ENCODE measurements at places on chromosomes 13 and 19.
A peak's percentile ranks its signal among the peaks of the same experiment; 100 is the strongest.

DNA sequence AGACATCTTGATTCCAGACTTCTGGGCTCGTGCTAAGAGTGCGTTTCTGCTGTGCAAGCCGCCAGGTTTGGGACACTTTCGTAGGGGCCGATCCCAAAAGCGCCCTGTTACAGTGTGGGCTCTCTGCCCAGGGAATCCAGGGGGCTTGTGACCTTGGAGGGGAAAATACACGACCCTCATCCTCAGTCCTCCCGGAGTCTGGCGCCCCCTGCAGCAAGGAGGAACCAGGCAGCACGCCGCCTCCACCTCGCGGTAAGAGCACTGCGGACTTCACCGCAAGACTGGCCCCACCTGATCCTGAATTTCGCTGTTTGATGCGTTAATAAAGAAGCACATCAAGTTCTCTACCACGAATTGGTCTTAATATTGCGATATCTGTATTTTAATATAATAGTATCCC is 5.2 kb downstream of the POLRMT start:
- no peak for DNase-seq

DNA sequence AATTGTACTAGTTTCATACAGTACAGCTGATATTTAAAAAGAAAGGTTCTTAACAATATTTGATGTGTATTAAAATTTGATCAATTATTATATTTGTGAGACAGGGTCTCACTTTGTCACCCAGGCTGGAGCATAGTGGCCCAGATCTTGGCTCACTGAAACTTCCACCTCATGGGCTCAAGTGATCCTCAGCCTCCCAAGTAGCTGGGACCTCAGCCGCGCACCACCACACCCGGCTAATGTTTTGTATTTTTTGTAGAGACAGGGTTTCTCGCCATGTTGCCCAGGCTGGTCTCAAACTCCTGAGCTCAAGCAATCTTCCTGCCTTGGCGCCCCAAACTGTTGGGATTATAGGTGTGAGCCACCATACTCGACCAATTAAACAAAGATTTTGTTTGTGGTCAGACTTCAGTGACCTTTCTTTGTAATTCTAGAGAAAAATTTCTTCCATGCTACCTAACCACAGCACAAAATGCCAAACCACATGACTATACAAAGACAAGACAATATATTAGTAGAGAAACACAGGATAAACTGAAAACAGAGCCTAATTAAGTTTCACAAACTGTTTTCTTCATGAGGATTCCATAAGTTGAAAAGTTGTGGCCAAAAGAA is 59.6 kb downstream of the RBM26 start:
- no peak for DNase-seq

DNA sequence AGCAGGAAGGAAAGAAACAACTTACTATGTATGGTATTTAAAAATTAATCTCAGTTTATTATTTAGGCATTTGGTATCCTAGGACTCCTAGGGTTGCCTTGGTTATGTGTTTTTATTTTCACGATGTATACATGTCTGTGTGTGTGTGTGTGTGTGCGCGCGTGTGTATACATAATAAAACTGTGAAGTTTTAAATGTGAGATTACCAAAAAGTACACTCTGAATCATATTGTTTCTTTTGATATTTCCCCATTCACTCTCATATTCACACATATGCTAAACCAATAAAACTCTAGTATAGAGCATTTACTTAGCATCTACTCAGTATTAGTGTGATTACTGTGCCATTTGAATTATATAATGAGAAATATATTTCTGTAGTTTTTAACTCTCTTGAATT is 30.8 kb upstream of the NDFIP2 start:
- peak; percentile 52 for DNase-seq

DNA sequence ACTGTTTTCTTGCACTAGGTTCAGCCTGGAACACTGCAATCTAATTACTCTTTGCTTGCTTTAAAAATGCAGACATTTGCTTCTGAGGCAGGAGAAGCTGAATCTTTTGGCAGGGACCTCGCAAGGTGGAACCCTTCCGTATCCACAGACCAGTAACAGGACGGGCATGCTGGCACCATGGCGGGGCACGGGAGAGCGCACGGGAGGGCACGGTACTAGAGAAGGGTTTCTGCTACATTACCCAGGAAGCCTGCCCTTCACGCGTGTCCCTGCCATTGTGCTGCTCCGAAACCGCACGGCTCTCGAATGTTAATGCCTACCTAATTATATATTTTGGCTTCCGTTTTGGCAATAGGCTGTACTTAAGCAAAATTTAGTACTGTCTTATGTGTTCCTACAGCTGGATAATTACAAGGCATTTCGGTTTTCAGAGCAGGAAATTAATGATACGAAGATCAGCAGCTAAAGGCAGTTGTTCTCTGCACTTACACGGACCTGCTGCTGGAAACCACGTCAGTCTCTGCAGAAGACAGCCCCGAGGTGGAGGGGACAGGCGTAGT is 430.4 kb downstream of the IRS2 start:
- DNase-seq, result no peak

- peak; percentile 64 for DNase-seq
These were observed 65.4 kb downstream of the GNG7 start for GRCh38 chr19:2636897-2637683.

- no peak for DNase-seq
These were observed 332.2 kb downstream of the TEX29 start for GRCh38 chr13:111652676-111653075.

GRCh38 chr19:4379383-4380253 is 20.7 kb downstream of the SH3GL1 start:
- DNase-seq, result no peak

GRCh38 chr19:5253406-5254110 is 87.1 kb downstream of the PTPRS start:
- no peak for DNase-seq

- no peak for DNase-seq
These were observed 9.4 kb downstream of the C3 start for GRCh38 chr19:6711078-6711361.

DNA sequence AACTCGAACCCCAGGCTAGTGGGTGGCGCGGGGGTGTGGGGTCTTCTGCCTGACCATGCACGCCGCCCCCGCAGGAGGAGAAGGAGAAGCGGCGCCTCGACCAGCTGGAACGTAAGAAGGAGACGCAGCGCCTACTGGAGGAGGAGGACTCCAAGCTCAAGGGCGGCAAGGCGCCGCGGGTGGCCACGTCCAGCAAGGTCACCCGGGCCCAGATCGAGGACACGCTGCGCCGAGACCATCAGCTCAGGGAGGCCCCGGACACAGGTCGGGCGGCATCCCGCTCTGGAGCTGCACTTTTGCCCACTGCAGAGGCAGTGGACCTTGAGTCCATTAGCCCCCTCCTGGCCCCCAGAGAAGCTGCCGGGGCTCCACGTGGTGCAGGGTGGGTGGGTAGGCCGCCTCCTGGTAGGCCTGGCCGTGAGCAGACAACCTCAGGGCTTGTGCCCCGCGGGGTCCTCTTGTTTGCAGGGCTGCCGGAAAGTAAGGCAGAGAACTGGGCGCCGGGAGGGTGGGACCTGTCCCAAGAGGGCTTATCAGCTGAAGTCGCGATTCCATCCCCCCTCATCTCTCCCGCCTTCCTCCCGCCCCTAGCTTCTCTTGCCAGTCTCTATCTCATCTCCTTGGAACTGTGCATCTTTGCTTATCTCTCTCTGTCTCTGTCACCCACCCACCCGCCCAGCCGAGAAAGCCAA is 9.9 kb downstream of the CCDC124 start:
- no peak for DNase-seq

GRCh38 chr19:3821156-3821555 is 35.0 kb upstream of the MATK start:
- no peak for DNase-seq

GRCh38 chr19:3479834-3480215 is 500 bp downstream of the SMIM24 start:
- DNase-seq, result no peak

DNA sequence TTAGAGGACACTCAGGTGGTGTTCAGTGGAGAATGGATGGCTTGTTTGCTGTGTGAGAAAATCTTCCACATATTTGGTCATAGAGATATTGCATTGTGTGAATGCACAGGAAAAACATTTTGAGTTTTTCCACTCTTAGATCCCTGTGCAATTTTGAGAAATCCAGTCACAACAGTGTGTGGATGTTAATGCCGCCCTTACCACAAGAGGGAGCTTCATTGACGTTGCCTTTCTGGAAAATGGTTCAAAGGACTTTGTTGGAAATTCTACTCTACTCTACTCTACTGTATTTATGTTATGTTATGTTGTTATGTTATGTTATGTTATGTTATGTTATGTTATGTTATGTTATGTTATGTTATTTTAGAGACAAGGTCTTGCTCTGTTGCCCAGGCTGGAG is 13.4 kb downstream of the ZNF20 start:
- no peak for DNase-seq

GRCh38 chr13:106464076-106464475 is 71.4 kb downstream of the EFNB2 start:
- no peak for DNase-seq

DNA sequence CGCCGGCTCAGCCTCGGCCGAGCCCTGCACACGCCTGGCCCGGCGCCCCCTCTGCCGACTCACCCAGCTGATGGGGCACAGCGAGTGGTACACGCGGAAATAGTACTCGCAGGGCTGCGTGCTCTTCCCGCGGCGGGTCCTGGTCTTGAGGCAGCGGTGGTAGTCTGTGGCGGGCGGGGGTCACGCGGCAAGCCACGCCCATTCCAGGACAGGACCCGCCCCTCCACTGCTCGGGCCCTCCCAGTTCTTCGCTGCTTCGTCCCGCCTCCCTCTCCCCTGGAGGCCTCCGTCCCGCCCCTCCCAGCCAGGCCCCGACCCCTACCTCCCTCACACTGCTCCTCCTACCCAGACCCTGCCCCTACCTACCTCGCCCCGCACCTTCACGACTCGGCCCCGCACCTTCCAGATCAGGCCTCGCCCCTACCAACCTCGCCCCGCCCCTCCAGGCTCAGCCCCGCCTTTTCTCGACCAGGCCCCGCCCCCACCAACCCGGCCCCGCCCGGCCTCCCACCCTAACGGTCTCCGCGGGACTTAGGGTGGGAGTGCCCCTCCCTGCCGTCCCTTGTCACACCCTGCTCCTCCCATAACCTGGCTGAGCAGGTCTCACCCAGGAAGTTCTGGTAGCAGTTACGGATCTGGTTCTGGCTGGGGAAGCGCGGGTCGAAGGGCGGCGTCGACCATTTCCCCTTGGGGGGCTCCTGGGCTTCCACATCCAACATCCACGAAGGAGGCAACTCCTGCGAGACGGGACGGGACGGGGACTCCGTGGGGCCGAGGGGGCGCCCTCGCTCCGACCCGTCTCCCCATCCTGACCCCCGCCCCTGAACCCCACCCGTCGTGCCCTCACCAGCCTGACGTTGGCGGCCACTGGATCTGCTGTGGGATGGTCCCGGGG is 469 bp downstream of the COX6B2 start:
- no peak for DNase-seq

DNA sequence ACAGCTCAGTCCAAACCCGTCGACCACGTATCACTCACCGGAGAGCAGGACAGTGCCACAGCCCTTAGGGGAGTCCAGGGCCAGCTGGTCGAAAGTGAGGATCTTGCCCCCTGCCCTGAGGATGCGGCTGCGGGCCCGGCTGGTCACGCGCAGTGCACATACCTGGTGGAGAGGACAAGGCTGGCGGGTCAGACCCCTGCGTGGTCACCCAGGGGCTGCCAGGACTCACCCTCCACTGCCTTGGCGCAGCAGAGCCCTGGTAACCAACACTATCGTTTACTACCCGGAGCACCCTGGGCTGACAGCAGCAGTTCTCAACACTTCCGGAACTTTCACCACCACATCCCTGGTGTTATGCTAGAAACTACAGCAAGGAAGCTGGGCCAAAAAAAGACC is 1.2 kb upstream of the FAM83E start:
- no peak for DNase-seq

DNA sequence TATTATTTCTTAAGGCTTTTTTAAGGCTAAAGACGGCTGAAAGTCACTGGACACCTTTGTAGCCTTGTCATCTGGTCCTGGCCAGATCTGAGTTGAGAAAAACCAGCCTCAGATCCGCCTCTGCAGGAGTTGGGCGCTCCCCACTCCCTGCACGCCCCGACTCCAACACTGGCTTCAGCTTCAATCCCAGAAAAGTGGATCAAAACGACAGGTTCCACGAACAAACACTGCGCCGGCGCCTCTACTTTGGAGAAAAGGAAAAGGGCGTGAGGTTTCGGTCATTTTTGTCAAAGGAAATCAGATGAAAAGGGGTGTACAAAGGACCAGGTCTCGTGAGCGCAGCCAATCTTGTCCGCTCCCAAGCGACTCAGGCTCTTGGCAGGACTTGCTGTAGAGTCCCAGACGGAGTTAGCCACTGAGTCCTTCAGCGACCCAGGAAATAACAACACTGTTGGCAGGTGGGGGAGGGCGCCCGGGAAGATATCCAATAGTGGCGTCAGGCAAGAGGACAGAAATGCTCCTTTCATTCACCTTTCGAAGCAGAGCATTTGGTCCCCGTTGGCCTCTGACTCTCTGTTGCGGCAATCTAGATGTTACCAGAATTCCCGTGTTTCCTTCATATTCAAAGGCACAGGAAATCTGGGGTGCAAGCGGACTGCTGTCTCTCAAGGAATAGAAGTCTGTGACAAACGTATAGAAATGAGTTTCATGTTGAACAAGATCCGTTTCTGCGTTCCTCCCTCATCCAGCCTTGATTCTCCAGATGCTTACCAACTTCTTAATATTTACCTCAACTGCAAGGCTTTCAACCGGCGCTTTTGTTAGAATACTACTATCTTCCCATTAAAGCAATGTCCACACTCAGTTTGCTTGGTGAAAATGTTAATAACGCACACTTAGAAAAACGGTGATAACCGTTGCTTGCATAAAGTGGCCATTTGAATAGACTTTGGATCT is 1.8 kb upstream of the CCNA1 start:
- DNase-seq, result no peak

- DNase-seq, result peak; percentile 71
These were observed 211.4 kb downstream of the KCNRG start for GRCh38 chr13:50226515-50227155.

DNA sequence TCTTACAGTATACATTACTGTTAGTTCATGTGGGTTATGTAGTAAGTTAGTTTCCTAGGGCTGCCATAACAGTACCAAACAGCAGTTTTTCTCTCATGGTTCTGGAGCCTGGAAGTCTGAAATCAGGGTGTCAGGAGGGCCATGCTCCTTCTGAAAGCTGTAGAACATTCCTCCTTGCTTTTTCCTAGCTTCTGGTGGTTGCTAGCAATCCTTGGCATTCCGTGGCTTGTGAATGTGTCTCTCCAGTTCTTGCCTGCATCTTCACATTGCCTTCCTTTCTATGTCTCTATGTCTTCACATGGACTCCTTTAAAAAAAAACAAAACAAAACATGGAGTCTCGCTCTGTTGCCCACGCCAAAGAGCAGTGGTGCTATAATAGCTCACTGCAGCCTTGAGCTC is 95.4 kb downstream of the WDFY2 start:
- no peak for DNase-seq
